Stimulated activated CD4-positive, alpha-beta T cell treated with anti-CD3 and anti-CD28 coated beads, Interleukin-12 subunit alpha, Interleukin-12 subunit beta, amount 100 ng/mL, for 24 hours (primary cell): ENCODE measurements at places on chromosomes 2 and 18.

DNA sequence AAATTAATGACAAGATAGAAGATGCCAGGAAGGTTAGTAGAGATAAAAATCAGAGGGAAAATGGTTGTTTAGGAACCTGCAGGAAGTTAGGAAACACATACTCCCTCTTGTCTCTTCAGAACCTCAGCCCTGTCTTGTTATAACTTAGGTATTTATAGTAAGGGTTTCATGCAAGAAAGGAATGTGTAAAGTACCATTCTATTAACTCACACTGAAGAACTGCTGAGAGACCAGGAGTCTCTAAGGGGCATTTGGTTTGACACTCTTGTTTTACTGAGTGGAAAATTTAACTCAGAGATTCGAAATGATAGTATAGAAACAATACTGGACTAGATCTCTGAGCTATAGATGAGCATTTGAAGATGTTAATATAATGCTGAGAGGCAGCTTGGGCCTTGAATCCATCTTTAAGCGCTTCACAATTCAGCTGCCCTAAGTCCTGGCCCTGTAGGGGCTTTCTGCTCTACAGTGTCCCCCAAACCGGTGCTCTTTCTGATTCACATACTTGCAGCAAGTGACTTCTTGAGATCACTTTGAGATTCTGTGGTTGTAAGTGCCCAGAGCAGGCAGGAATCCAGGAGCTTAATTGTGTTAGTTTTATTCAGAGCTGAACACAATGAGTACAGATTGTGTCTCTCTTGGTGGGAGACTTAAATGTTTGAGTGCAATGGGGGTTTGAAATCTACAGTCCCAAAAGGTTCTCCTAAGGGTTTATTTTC, 235.0 kb upstream of the RGPD4 start:
- DNase-seq: no peak

DNA sequence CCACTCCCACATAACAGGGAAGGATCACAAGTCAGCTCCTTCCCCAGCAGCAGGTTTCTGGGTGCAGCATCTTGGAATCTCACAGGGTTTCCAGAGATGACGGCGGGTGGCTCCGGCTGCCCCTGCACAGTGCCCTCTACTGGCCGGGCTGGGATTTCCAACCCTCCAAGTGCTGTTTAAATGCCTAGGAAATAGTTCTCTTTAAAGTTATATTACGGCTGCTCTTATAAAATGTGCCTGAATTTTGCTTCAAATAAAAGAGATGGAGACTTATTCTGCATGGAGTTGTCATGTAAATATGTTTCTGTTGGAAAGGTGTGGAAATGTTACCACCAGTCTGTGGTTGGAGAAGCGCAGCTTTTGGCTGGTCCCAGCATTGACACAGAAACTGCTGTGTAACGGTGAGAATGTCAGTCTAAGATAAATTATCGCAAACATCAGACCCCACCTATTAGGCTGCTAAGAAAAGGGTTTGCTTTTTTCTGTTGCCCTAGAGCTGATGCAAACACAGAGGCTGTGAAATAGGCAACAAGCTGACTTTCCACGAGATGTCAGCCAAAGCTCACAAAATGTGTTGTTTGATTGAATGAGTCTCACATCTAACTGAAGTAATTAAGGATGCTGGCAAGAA, 3.3 kb upstream of the HJURP start:
- DNase-seq: peak; percentile 18

- DNase-seq: no peak
Observed at GRCh38 chr2:179341152-179341866, 76.7 kb upstream of the SESTD1 start.

DNA sequence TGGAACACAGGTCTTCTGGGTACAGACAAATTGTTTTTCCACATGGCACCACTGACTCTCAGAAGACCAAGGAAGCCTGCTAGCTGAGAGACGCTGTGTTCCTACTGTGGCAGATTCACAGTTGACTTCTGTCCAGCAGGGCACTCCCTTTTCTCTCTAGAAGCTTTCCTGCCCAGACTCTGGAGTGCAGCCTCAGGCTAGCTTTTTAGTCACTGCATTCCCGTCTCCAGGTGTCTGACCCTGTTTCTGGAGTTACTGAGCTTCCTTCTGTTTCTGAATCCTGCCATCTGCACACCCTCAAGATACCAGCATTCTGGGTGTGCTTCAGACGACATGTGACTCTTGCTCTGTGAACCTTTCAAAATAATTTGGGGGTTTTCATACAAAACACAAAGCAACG, 125.1 kb downstream of the TMEM200C start:
- no peak for DNase-seq

- DNase-seq: no peak
Observed at GRCh38 chr2:109454765-109455394, 158.9 kb downstream of the SEPTIN10 start.

DNA sequence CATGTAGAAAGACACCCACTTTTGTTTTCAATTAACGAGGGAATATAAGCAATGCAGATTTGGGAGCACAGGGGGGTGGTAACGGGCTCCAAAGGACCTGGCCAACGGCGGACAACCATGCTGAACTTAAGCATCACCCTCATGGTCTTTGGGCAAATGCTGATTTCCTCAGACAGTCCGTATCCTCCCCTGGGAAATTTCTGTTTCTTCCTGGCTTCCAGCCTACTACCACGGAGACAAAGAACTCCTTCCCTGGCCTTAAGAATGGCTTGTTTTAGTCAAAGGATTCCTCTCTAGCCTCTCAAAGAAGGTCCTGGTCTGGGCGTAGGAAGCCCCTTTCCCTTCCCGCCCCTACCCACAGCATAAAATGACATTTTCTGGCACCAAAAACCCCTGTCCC, 34.3 kb downstream of the EN1 start:
- no peak for DNase-seq

GRCh38 chr2:112493858-112494648, 12.1 kb downstream of the TTL start:
- DNase-seq: no peak

DNA sequence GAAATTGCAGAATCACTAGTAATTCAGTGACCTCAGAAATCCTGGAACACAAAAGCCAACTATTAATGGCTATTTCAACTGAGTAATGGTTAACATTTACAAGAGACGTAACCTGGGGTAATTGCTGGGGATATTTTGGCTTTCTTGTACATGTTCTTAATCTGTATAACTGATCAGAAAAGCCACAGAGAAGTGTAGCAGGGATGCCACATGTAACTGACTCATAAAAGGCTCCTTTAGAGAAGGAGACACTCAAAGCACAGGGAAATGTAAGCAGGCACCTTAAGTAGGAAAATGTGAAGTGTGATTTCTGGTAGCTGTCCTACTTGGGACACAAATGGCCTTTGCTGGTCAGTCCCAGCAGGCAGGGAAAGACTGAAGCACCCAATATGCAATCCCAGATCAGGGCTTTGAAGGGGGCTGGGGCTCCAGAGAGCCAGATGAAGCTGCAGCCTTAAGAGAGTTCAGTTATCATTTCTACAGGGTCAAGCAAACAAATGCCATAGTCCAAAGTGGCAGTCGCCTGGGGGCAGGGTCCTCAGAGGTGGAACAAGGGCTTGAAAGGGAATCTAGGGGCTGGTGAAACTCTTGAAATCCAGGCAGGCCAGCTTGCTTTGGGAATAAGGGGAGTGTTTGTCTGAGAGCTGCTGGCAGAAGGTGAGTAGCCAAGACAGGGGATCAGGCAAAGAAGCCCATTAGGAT, 7.2 kb upstream of the SPOPL start:
- no peak for DNase-seq

- DNase-seq: no peak
Observed at GRCh38 chr2:19775838-19776237, 125.9 kb downstream of the TTC32 start.

DNA sequence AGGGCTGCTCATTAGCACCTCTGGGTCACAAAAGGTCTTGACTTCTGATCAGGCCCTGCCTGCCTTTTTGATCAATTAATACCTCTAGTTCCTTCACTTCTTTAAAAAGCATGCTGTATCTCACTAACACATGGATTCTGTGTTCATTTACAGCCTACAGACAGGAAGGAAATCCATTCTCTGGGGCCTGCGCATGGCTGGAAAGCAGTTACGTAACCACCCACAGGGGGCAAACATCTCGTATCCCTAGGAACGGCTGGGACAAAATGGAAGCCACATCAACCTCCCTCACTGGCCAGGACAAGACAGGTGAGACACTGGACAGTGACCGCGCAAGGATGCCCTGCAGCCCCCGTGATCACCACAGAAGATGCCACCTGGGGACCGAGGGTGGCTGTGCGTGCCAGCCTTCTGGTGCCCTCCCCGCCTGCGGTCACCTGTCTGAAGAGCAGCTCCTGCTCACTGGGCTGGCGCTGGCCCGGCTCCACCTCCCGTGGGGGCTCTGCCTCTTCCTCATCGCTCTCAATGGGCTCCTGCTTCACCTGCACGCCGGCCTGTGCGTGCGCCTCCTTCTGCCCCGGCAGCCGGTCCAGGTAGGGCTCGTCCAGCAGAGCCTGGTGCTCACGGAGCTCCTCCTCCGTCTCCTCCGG, 266.9 kb downstream of the TWIST2 start:
- no peak for DNase-seq

- DNase-seq: no peak
Observed at GRCh38 chr2:147636886-147637285, 207.9 kb upstream of the ACVR2A start.

GRCh38 chr2:120625865-120626560, 109.7 kb upstream of the GLI2 start:
- DNase-seq: no peak

DNA sequence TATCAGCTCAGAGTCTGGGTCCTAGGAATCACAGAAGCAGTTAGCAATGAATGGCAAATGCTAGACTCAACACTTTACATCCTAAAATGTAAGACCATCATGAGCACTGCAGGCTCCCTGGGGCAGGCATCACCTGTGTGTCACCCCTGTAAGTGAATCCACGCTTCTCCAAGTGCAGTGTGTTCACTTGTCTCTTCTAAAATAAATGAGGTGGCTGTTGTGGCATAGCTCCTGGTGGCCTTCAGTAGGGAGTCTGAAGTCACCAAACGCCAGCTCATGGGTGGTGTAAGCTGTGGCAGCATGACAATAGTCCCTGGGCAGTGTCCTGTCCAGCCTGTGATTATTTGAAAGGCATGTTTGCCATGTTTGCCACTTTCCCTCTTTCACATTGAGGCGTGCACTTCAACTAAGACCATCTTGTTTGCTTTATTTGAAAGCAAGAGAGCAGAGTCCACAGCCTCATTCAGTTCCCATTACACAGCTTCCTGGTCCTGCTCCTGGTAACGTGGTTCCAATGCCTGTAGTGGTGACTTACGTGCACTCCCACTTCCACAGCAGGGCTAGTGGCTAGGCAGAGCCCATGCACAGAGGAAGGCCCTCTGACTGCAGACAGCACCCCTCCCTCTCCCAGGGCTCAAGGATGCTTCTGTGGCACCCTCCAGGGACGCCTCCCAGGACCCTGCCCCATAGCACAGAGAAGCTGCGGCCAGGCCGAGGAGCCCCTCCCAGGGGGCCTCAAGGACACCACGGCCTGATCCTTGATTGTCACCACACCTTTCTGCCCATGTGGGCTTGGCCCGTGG, 24.3 kb downstream of the COA5 start:
- DNase-seq: no peak

- no peak for DNase-seq
Observed at GRCh38 chr2:20509301-20509769, 62.5 kb downstream of the RHOB start.

- no peak for DNase-seq
Observed at GRCh38 chr2:36088716-36089328, 266.8 kb upstream of the CRIM1 start.

- DNase-seq: no peak
Observed at GRCh38 chr18:59144483-59144882, 4.8 kb downstream of the SEC11C start.

- peak; percentile 90 for DNase-seq
Observed at GRCh38 chr2:200509612-200510433, at the start of gene KCTD18. KCTD18 (minus strand) TSS chr2:200510068; CDS start chr2:200507016, 3,052 bp downstream.

GRCh38 chr18:12702221-12703095, at the start of the genes CEP76 and PSMG2:
CEP76 (minus strand) TSS chr18:12702723; CDS start chr18:12702548, 175 bp downstream.
PSMG2 (plus strand) TSS chr18:12703042; CDS start chr18:12703108, 66 bp downstream.
- peak; percentile 74 for DNase-seq

DNA sequence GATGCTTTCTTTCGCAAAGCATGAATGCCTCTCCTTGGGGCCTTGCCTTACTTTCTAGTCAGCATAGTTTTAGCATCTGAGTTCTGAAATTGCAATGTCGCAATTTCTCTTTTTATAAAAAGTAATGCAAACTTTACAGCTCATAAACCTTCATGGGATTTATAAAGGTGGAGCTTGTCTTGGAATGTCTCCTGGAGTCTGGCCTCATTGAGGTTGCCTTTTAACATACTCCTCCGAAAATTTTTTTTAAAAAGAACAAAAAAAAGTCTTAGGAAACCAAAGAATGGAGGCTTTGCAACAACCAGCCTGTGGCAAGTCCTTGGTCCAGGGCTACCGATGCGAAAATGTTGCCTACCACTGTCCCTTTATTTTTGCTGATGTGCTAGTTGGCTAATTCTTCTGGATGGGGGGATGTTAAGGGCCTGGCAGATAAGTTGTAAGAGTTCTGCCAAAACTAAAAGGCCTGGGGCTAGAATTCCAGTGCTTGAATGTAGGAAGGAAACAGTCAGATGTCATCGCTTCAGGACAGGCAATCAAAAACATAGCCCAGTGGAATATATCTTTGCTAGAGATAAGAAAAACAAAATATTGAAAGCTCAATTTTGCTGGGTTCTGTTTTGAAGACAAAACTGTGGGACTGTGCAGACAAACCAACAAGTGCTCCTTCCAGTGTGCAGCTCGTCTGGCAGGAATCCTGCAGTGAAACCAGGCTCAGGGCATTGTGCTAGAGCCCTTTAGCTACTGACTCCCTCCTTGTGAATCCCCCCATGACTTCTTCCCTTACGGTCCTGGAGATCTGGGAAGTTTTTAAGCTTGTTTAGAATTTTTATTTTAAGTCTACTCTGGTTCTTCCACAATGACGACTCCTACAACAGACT, 213.0 kb downstream of the PIEZO2 start:
- DNase-seq: no peak

GRCh38 chr18:46301571-46301970, 197.4 kb downstream of the HAUS1 start:
- DNase-seq: no peak

DNA sequence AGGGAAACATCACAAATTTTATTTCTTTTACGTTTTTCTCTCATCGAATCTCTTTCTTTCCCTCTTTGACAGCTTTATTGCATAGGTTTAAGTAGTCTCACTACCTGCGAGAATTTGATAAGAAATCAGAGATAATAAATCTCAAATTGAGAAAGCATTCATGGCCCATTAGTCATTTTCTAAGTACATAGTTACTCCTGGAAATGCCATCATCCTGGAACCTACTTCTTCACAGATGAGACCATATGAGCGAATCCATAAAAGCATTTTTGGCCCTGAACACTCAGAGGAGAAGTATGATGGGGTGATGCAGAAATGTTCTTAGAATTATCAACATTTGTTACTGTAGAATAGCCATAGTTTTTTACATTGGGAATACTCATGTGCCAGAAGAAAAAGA, 138.0 kb upstream of the ARHGAP28 start:
- no peak for DNase-seq

DNA sequence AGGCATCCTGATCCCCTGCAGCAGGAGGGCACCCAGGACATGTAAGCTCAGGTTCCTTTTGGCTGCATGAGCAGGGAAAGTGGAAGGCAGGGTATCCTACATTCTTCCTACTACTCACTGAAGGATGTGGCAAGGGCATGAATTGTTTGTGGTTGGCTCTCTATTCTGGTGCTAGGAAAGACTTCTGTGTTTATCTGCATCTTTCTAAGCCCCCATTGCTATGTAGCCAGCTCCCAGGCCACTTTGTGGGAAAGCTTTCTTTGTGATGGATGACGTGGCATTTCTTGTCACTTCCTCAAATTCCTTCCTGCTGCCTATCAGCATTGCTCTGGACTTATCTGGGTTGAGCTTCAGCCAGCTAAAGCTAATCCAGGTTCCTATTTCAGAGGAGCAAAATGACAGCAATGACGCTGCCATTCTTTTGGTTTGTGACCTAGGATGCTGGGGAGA, 46.2 kb downstream of the MEIS1 start:
- DNase-seq: no peak
